Endothelial cell of umbilical vein (primary cell): ENCODE measurements at places on chromosomes 3 and 15. TPM values are rescaled to one million over a fixed set of nuclear protein-coding genes. Genes with fewer than 3 reads are reported as not detected.

- H3K27me3 ChIP-seq, result no peaks in the 10 kb centered on the region
- peaks cover 9% of the 10 kb centered on the region for H3K36me3 ChIP-seq
Observed at GRCh38 chr3:42652611-42653302, 740 bp upstream of the ZBTB47 start.

CCR9 gene
- not detected in 2 replicates for total RNA-seq

DNA sequence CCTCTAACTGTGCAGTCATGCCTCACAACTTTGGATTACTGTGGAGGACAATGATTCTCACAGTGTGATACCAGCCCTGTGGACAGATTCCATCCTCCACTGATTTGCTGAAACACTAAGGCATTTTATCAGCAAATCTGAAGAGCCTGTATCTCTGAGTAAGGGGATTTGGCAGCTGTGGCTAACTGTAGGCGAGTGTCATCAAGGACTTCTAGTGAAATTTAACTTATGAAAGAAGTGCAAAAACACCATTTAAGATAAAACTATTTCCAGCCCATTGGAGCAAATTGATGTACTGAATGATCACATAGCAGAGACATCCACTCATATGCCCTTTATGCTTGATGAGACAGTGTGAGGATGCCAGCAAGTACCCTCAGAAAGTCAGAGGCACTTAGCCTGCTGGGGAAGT lies 13.9 kb upstream of the TMPRSS7 start:
- H3K4me1 ChIP-seq, result no peaks in the 10 kb centered on the region
- H3K27ac ChIP-seq, result no peak overlapping the region
- no peaks in the 10 kb centered on the region for H3K27me3 ChIP-seq
- no peak overlapping the region for H3K4me3 ChIP-seq

DNA sequence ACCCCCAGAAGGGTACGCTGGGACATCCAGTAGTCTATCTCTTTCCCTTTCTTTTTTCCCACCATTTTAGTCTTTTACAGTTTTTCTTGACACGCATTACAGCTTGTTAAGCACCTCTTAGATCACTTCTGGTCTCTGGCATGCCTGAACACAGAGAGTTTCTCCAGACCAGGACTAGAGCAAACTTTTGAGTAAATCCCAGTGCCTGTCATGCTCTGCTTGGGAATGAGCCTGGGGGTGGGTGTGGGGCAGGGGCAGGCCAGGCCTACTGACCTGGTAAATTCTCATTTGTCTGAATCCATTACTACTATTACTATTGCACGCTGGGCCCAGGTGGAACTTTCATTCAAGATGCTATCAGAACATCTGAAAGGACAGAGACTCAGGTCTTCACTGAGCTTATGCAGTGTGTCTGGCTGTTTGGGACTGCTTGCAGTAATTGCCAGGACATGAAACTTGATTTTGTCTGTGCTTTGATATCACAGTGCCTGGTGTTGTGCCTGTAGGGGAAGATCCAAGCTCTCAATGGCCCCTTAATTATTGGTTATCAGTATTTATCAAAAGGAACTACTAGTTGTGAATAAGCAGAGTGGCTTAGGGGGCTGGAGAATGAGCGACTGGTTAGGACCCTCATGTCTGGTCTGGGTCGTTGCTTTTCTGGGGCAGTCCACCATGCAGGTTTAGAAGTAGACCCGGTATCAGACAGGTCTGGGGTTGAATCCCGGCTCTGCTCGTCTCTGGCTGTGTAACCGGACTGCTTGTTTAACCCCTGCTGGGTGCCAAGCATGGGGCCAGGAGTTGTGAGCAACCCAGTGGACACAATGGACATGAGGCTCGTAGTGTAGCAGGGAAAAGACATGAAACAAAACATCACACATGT lies 196.1 kb upstream of the TLE3 start:
- H3K4me3 ChIP-seq, result no peak overlapping the region
- H3K27me3 ChIP-seq, result no peaks in the 10 kb centered on the region
- H3K27ac ChIP-seq, result no peak overlapping the region
- DNase-seq, result no peak
- no peaks in the 10 kb centered on the region for H3K36me3 ChIP-seq
- no peaks in the 10 kb centered on the region for H3K4me1 ChIP-seq

DNA sequence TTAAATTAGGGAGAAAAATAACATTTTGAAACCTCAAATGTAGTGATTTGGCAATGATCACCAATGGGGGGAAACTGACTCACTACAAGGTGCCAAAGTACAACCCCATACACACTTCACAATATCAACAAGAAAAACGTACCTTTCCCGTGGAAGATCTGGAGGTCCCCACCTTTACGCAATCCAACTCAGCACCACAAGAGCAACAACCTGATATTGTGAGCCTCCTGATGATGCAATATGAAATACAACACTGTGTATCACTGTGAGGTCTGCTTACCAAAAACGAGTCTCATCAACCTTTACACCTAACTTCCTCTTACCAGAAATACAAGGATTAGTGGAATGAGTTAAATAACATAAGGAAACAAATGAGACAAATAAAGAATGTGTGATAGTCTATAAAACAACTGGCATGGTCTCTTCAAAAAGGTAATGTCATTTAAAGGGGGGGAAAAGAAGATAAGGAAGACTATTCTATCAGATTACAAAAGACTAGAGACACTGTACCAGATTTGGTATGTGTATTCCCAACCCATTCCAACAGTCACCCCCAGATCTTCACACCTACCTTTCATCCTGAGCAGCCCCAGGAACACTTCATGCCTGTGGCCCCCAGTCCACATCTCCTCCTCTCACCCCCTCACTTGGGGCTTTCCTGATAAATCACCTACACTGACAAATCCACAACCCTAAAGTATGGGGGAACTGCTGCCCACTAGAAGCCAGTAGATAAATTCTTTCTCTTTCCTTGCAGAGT lies 27.7 kb downstream of the DLG1 start:
- H3K4me3 ChIP-seq, result no peak overlapping the region
- H3K4me1 ChIP-seq, result no peaks in the 10 kb centered on the region
- no peak overlapping the region for H3K27ac ChIP-seq

P2RY14 gene
- total RNA-seq, result not detected in 2 replicates

- H3K4me3 ChIP-seq, result no peak overlapping the region
- no peak for DNase-seq
- no peak overlapping the region for H3K27ac ChIP-seq
Observed at GRCh38 chr15:85563328-85563727, 182.9 kb downstream of the AKAP13 start.

GRCh38 chr3:99023590-99024192 lies 122.2 kb upstream of the DCBLD2 start:
- no peak overlapping the region for H3K4me3 ChIP-seq
- H3K36me3 ChIP-seq, result no peaks in the 10 kb centered on the region
- H3K4me1 ChIP-seq, result no peaks in the 10 kb centered on the region
- DNase-seq, result peak; percentile 66

DNA sequence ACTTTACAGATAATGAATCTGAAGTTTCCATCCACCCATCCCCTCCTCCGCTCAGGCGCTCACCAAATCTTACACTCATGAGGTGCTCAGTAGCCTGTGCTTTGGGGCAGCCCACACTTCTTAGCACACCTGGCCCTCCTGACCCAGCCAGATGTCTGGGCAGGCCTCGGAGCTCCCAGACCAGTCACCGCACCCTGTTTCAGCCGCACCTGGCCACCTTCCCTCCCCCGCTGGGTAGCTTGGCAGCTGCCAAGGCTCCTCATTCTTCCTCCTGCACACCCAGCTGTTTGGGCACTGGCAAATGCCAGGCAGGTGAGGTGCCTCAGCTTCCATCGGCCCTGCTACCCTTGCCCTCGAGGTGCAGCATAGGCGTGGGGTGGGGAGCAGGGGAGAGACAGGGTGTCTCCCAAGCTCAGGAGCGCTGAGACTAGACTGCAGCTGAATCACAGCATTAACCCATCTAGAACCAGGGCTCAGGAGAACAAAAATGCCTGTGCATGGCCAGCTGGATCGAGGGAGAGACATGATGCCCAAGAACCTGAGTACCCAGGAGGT lies 45.8 kb downstream of the CDC25A start:
- H3K4me1 ChIP-seq, result peaks cover 9% of the 10 kb centered on the region
- H3K4me3 ChIP-seq, result no peak overlapping the region
- no peaks in the 10 kb centered on the region for H3K27me3 ChIP-seq
- H3K36me3 ChIP-seq, result no peaks in the 10 kb centered on the region

DNA sequence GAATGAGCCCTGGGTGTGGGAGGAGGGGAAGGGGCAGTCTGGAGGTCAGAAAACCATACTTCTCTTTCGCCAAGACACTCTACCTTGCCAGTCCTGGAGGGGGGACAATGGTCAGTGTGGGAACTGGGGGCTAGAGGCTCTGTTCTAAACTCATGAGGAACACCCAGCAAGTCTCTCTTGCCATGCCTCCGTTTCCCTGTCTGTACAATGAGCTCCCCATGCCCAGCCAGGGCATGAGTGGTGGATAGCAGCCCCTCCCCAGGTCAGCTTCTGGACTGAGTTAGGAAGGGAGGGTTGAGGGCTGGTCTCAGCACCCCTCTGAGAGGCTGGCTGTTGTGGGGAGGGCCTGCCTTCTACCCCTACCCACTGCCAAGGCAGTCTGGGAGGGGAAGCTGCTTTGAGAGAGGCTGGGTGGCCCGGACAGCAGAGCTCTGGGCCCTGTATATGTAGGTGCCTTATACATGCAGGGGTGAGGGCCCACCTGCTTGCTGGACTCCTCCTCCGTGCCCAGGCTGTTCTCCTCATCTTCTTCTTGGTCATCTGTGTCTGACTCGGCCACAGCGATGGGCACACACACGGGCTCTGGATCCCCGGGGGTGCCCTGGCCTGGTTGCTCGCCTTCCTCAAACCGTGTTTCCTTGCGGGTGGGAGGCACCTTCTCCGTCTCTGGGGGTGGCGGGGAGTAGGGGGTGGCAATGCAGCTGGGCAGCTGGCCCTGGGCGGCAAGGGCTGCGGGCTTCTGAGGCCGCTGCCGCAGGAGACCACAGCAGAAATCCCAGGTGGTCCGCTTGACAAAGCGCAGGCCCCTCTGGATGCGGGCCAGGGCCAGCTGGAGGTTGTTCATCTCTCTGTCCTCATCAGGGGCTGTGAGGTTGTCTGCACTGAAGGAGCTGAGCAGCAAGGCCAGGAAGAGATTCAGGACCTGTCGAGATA lies 68.8 kb downstream of the SCN5A start:
- H3K36me3 ChIP-seq, result no peaks in the 10 kb centered on the region
- no peak overlapping the region for H3K27ac ChIP-seq
- DNase-seq, result no peak
- no peak overlapping the region for H3K4me3 ChIP-seq
- no peaks in the 10 kb centered on the region for H3K27me3 ChIP-seq
- no peaks in the 10 kb centered on the region for H3K4me1 ChIP-seq

DNA sequence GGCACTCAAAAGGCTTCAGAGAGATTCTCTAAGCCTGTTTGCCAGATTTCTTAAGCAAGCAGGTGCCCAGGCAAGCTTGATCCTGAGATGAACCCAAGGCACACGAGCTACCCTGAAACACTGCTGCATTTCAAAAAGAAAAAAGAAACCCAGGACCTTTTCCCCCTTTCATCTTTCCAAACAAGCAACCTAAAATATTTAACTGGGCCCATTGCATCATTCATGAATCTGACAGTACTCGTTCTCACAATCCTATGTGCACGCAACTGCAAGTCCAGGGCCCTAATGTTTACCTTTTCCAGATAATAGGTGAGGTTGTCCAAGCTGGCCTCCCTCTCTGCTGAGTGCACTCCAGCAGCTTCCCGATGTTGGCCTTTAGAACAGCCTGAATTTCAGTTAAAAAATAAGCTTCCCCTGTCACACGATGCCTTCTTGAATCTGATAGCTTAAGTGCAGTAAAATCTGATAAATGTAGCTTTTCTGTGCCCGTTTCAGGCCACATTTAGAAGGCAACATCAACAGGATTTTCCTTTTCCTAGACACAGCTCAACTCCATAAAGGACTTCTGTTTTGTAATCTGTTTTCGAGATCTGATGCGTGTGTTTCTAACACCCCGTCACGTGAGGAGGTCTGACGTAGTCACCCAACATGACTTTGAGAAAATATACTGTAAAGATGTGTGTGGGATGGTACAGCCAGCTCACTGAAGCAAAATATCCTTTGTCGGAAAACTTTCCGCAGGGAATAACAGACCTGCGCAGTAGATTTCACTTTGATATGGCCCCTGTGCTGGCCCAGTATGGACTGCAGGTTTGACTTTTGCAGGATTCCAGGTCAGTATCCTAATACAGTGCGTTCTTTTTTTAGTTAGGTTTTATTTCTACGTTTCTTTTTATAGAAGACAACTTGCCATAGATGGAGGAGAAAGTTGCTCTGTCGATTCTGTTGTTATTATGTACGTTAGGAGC lies 55.1 kb upstream of the RASA2 start:
- no peak overlapping the region for H3K4me3 ChIP-seq
- no peaks in the 10 kb centered on the region for H3K27me3 ChIP-seq
- H3K36me3 ChIP-seq, result peaks cover 10% of the 10 kb centered on the region

DNA sequence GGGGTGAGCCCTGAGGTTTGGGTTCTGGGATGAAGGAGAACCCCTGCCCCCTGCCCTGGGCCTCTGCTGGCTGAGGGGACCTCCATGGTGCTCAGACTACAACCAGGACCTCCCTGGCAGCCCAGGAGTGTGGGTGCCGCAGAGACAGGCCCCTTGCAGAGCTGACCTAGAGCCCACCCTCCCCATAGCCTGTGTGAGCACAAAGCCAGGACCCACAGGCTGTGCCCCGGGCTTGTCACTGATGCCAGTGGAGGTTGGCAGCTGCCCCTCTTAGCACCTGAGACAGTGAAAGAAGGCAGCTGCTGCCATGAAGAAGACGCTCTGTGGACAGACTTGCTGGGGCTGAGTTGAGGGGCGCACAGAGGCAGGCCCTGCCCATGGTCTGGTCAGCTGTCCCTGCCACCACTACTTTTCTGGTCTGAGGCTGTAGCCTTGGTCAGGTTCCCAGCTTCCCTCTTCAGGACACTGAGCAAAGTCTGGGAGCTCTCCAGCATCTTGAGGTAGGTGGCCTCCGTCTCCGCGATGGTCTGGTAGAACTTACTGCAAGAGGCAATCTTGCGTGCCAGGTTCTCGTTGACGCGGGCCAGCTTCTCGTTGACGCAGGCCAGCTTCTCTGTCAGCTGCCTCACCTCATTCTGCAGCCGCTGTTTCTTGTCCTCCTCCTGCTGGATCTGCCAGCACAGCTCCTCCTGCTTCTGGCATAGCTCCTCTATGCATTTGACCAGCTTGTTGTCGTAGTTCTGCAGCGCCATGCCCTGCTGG lies 23.0 kb downstream of the USP4 start:
- H3K36me3 ChIP-seq, result peaks cover 16% of the 10 kb centered on the region
- H3K4me1 ChIP-seq, result peaks cover 4% of the 10 kb centered on the region
- H3K27me3 ChIP-seq, result no peaks in the 10 kb centered on the region
- H3K4me3 ChIP-seq, result no peak overlapping the region
